Suppressor macrophage (primary cell): ENCODE measurements at places on chromosomes 7 and 10.

- peak; percentile 67 for DNase-seq
These were observed 4.7 kb upstream of the NOS3 start for GRCh38 chr7:150986099-150986512.

- peak; percentile 63 for DNase-seq
These were observed 95.3 kb downstream of the MYOF start for GRCh38 chr10:93386631-93387369.

DNA sequence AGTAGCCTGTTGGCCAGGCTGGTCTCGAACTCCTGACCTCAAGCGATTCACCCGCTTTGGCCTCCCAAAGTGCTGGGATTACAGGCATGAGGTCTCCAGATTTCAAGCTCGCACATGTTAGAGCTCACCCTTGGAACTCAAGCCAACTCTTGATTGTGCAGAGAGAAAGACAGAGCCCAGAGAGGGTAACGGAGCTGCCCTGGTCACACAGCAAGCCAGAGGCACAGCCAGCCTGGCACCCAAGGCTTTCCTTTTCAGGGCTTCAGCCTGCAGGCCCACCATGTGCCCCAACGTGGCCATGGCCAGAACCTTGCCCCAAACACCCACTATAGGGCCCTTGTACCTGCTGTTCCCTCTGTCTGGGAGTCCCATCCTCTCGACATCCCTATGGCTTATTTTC lies 49.1 kb upstream of the CUX1 start:
- no peak for DNase-seq

DNA sequence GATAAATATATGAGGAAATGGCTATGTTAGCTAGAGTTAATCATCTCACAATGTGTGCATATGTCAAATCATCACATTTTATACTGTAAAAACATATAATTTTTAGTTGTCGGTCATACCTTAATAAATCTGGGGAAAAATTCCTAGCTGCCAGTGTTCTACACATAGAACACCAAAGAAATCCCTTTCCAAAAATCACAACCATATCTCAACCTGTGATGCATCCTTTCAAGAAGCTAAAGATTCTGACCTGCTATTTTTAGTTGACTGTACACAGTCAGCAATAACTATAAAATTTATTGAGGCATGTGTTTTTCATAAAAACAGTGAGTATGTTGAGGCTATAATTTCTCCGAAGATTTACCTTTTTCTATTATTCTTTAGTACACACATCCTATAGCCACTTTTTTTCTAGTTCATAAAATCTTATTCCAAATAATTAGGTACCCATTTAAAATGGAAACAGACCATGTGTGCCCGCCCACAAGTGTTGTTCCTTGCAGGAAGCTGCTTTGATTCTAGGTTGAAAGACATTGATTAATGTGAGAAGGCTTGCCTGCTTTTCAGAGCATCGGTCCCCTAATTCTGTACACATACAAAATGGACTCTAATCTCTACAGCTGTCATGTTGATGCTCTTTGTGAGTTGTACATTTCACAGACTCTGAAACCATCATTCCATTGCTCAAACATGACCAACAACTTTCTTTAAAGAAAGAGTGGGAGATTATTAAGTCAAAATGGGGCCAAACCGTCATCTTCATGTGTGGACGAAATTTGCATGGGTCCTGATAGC lies 117.5 kb upstream of the LRRN3 start:
- no peak for DNase-seq

DNA sequence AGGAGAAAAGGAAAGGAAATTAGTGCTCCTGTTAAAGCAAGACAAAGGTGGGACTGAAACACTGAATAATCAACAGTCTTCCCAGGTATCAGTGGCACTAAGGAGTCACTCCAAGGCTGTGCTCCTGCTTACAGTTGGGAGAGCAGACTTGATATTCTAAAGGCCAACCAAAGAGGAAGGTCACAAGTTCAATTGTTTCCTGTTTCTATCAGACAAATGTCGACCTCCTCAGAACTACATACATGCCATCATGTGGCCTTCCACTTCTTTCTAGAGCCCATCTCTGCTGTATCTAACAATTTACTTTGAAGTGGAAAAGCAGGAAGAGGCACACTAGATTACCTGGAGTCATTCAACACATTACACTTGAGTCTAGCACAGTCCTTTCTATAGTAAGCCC lies 3.4 kb downstream of the ZNF239 start:
- DNase-seq: peak; percentile 57

- DNase-seq: no peak
These were observed 32.6 kb upstream of the TECTB start for GRCh38 chr10:112250555-112250954.

DNA sequence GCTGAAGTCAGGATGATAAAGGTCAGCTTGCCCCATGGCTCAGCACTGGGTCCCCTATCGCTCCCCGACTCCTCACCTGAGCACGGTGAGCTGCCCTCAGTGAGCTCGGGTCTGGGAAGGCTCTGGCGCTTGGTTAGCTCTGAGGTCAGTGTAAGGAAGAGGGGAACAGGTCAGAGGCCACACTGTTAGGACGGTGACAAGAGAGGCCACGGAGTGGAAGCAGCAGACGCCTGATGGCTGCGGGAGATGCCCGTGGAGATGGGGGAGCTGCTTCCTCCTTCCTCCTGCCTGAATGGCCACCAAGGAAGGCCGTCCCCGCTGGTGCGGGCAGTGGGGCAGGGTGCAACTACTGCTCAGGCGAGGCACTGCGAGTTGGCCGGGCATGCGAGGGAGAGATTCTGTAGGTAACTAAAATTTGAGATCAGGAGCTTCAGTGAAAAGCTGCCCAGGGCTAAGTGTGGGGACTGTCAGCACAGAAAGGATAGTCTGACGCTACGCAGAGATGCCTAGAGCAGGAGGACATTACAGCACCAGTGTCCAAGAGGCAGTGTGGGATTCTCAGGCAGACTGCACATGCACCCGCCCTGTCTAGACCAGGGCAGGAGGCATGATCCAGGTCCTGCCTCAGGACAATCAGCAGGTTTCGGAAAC lies 231.3 kb upstream of the GRB10 start:
- DNase-seq: no peak

- no peak for DNase-seq
These were observed 706.6 kb downstream of the INHBA start for GRCh38 chr7:40996233-40996677.

- no peak for DNase-seq
These were observed 479.1 kb upstream of the FOXK1 start for GRCh38 chr7:4202954-4203353.

GRCh38 chr7:3415861-3416312 lies 114.8 kb downstream of the SDK1 start:
- no peak for DNase-seq

DNA sequence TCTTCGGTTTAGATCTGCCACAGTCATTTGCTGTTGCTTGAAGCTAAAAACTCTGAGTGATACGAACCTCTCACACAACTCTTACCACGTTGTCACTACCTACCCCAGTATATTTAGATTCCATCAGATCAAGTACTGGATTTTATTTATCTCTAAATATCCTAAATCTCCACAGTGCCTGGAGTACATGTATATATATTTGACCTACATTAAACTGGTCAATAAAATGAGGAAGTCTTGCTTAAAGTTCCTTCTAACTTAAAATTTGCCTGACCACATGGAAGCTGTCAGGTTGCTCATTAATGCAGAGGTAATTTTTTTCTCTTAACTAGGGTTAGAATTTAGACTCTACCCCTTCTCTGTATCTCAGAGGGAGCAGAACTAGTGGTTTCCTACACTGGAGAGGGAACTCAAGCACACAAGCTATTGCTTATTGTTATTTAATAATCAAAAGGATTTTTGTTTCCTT lies 3.1 kb upstream of the MACC1 start:
- DNase-seq: peak; percentile 67
